DND-41 (cell line): ENCODE measurements at places on chromosomes 11 and 22.

DNA sequence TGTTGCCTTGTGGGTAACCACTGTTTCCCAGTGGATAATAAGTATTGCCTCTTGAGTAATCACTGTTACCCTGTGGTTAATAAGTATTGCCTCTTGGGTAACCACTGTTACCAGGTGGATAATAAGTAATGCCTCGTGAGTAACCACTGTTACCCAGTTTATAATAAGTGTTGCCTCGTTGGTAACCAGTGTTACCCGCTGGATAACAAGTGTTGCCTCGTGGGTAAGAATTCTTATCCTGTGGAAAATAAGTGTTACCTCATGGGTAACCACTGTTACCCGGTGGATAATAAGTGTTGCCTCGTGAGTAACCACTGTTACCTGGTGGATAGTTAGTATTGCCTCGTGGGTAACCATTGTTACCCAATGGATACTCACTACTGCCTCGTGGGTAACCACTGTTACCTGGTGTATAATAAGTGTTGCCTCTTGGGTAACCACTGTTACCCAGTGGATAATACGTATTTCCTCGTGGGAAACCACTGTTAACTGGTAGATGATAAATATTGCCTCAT is 24.1 kb upstream of the NXPE4 start:
- DNase-seq = no peak

- no peak for DNase-seq
Observed at GRCh38 chr11:1948389-1948788, 1.3 kb downstream of the MRPL23 start.

DNA sequence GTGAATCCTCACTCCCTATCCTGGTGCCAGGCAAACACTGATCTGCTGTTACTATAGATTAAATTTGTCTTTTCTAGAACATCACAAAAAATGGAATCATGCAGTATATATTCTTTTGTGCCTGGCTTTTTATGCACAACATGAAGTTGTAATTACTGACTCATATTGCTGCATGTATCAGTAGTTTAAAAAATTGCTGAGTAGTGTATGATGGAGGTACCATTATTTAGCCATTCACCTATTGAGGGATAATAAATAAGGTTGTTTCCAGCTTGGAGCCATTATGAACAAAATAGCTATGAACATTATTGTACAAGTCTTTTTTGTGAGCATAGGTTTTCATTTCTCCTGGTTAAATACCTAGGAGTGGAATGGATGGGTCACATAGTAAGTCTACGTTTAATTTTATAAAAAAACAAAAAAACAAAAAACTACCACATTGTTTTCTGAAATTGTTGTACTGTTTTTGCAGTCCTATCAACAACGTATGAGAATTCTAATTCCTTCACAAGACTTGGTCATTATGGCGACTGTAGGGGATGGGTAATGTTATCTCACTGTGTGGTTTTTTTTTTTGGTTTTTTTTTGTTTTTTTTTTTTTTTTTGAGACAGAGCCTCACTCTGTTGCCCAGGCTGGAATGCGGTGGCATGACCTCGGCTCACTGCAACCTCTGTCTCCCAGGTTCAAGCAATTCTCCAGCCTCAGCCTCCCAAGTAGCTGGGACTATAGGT is 111.6 kb downstream of the USP35 start:
- DNase-seq = no peak

- DNase-seq = no peak
Observed at GRCh38 chr11:122160841-122161590, 45.0 kb upstream of the BLID start.

- DNase-seq = no peak
Observed at GRCh38 chr11:115081972-115082371, 403.6 kb downstream of the NXPE2 start.

GRCh38 chr11:44694443-44694842 is 32.3 kb upstream of the TSPAN18 start:
- no peak for DNase-seq

DNA sequence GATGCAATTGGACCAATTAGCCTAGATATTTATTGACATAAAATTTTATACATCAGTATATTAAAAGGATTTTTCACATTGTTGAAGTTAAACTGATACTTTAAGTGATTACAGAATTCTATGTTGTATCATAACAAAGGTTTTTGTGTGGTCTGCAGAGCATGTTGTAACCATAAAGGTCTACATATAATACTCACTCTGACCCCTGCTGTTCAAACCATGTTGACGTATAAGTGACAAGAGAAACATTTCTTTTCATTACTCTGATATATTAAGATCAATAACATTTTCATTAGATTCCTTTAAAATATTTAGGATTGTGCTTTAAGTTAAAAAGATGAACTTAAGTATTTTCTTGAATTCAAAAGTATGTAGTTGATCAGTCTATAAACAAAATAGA is 63.9 kb downstream of the GAS2 start:
- no peak for DNase-seq
